Activated CD8-positive, alpha-beta memory T cell treated with anti-CD3 and anti-CD28 coated beads, Interleukin-2, amount 50 U/mL, for 4 hours (primary cell): ENCODE measurements at places on chromosomes 16 and 17.

- DNase-seq, result no peak
Measured at GRCh38 chr17:42310787-42311215, 22.5 kb downstream of the STAT5A start.

DNA sequence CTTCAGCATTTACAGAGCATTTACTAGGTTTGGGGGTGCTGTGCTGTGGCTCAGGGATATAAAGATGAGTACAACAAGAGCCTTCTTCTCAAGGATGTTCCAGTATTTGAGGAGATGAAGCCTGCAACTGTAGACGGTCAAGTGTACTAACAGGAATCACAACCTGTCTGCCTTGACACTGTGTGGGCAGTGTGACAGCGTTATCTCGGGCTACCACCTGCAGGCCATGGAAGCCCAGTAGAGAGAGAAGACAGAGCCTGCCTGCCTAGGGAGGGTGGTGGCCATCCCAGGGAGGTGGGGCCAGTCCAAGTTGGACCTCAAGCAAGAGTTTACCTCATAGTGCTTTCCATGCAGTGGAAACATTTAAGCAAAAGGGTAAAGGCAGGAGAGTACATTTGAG is 215.1 kb upstream of the ASIC2 start:
- DNase-seq, result no peak

GRCh38 chr17:4536742-4537411 is 18.3 kb downstream of the MYBBP1A start:
- no peak for DNase-seq

DNA sequence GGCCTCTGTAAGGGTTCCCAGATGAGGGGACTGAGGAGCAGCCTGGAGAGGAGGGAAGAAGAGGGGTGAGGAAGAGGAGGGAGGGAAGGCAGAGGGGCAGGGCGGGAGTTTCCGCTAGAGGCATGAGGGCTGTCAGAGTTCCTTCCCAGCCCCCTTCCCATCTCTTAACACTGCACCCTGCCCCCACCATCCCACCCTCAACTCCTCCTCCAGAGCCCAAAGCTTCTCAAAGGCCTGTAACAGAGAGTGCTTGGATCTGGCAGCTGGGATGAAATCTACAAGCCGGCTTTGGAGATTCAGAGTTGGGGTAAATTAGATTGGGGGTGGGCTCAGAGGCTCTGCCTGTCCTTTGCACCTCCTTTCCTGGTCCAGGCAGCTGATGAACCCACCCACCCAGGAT is 57.3 kb upstream of the DLX4 start:
- no peak for DNase-seq

DNA sequence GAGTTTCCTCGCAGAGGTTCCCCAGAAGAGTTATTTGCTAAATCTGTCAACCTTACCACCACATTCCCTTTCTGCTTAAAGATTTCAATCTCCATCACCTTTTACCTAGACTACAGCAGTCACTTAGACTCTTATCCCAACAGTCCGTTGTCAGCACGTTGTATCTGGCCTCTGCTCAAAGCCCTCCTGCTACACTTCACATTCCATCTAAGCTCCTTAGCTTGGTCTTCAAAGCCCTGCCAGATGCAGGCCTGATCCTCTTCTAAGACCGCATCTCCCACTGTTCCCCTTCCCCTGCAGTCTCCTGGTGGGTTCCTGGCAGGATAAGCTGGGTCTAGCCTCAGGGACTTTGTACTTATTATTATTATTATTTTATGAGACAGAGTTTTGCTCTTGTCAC is 10.3 kb upstream of the SRCAP start:
- no peak for DNase-seq

DNA sequence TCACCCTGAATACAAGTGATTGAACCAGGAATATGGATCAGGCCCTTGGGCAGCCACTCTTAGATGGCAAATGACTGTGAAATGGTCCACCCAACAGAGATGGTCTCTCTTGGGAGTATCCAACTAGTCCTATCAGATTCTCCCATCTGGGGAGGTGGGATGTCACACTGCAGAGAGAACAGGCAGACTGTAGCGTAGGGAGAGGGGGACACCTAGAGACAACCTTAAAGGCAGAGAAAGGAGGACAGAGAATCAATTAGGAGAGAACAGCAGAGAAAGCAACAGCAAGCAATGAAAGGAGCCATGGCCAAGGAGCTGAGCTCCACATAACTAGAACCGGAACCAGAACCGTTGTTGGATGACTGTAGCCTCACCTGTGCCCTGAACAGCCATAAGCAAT is 37.2 kb downstream of the IQCK start:
- DNase-seq, result no peak

DNA sequence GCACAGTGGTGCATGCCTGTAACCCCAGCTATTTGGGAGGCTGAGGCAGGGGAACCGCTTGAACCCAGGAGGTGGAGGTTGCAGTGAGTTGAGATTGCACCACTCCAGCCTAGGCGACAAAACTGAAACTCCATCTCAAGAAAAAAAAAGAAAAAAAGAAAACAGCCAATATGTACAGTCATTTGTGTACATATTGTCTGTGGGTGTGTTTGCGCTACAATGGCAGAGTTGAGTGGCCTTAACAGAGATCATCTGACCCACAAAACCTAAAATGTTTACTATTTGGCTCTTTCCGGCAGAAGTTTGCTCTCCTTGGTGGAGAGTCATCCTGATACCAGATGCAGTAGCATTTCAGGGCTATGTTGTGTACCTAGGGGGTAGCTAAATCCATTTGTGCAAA is 57.9 kb downstream of the ARSG start:
- no peak for DNase-seq

DNA sequence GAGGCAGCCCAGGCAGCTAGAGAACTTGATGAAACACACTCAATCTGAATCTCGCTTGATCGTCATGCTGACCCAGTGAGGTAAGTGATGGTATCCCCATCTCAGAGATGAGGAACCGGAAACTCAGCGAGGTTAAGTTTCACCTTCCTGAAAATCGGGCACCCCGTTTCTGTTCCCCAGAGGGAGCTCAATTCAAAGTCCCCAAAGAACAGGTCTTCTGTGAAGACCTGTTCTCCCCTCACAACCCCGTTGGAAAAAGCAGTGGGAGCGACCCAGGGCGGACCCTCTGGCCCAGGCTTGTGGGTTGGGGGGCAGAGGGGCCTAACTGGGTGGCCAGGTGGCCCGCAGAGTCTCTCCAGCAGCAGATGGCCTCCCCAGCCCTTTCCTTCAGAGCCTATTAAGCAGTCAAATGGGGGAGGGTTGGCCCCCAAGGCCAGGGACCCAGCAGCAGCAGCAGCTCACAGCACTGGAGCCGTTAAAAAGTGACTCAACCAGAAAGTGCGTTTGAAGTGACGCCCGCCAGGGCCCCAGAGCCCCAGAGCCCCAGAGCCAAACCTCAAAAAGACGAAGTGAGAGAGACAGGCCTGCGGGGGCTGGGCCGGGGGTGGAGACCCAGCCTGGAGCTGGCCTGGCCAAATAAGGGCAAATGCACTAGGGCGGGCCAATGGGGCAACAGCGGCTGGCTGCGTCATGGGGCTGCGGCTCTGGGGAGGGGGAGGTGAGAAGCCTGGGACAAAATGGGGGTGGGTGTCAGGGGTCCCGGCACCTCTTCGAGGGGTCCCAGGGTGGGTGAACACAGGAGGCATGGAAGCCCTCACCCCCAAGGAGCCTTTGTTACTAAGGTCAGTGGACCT is 9.2 kb upstream of the TSPOAP1 start:
- DNase-seq, result peak; percentile 91

- DNase-seq, result peak; percentile 8
Measured at GRCh38 chr17:82931699-82932517, 92.1 kb upstream of the ZNF750 start.

DNA sequence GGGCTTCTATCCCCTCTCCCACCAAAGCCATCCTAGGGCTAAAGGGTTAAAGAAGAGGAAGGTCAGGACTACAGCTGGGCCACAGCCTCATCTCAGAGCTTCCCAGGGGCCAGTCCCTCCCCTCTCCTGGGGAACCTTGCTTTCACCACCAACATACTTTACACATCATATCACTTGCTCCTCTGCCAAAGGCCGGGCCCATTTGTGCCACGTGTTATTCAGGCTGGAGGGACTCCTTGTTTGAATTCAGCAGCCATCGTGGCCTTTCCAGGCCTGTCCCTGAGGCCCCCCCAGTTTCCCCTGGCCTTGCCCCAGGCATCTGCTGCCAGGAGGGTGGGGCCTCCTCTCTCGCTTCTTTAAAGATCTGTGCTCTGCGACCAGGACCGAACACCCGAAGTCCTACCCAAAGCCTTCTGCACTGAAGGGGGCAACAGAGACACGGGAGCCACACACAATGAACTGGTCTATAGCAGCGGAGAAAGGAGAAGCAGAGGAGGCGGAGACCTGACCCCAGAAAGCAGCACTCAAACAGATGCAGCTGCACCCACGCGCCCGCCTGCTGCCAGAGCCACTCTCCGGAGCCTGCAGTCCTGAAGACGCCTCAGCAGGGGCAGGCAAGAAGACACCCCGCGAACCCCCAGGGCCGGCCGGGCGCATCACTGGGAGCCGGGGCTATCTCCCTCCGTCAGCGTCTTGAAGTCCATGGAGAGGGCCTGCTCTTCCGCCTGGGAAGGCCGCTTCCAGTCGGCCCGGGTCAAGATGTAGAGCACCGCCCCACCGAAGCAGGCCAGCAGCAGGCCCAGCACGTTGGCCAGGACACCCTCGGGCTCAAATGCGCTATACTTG is 12.1 kb downstream of the CYB561 start:
- DNase-seq, result no peak

- DNase-seq, result no peak
Measured at GRCh38 chr16:72120026-72120425, 26.4 kb downstream of the DHX38 start.

GRCh38 chr16:14338236-14338635 is 267.1 kb downstream of the MRTFB start:
- DNase-seq, result no peak

DNA sequence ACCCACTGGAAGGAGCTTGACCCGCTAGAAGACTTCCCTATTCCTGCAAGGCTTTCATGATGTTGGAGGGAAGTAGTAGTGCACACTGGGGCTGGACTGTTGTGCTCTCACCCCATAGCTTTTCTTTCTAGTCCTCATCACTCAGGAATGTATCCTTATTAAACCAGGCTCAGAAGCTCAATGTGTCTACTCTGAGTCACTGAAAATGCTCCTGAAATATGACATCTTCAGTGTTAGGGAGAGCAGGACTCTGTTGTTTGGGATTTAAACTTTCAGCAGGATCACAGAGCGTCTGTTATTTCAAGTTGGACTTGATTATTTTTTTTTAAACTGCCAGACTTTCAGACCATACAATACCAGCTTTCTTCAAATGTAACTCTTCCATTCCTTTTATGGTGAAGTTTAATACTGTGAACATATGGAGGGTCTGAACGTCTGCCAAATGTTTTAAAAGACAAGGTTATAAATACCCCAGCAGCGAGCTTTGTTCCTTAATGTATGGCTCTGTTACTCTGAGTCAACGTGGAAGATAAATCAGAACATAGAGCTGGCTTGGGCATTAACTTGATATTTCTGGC is 257.5 kb downstream of the CDH11 start:
- DNase-seq, result no peak

- DNase-seq, result no peak
Measured at GRCh38 chr17:11251561-11252107, 10.6 kb downstream of the SHISA6 start.

- DNase-seq, result peak; percentile 43
Measured at GRCh38 chr16:89314357-89314756, 96.9 kb downstream of the ZNF778 start.

DNA sequence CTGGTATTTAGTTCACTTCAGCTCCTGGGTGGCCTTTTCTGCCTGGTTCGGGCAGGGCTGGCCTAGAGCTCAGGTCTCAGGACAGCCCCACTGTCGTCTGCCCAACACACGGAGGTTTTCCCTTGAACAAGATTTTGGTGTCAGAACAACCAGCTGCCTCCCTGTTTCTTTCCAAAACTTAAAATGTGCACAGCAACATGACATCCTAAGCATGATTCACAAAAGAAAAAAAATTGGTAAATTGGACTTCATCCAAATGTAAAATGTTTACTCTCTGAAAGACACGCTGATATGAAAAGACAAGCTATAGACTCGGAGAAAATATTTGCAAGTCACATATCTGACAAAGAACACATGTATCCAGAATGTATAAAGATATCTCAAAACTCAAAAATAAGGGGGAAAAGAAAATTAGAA is 197.8 kb upstream of the CHMP6 start:
- DNase-seq, result no peak

- no peak for DNase-seq
Measured at GRCh38 chr17:40459636-40460603, 16.7 kb downstream of the IGFBP4 start.

DNA sequence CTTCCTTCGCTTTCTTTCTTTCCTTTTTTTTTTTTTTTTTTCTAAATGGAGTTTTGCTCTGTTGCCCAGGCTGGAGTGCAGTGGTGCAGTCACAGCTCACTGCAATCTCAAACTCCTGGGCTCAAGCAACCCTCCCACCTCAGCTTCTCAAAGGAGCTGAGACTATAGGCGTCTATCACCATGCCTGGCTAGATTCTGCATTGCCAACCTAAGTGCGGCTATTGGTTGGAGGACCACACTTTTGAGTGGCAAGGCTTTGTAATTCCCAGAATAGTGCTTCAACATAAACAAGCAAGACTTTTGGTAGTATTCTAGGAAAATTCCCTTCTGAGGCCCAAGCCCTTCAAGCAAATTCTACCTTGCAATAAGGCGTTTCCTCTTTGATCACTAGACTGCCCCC is 107.8 kb downstream of the YPEL2 start:
- no peak for DNase-seq

DNA sequence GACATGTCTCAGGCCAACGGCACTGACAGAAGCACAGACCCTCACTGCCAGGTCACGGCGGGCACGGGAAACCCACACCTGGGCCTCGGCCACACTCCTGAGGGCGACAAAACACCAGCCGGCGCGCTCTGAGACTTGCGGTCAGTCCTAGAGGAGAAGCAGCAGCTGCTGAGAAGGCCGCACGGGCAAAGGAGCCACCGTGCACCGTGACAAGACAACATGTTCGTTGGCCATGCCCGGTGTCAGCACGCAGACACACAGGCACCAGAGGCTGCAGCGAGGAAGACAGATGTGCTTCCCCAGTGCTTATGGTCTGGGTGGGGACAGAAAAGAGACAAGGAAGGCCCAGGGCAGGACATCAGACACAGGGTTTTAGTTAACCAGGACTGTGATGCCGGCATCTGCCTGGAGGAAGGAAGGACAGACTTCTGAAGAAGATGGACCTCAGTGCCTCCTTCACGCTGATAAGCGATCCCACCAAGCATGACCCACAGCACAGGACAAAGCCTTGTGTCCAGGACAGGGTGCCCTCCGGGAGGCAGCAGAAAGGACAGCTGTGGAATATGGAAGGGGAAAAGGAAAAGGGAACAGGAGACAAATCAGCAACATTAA is 84.0 kb downstream of the ANKRD11 start:
- no peak for DNase-seq

- DNase-seq, result no peak
Measured at GRCh38 chr17:62825182-62825581, 17.1 kb upstream of the MARCHF10 start.

DNA sequence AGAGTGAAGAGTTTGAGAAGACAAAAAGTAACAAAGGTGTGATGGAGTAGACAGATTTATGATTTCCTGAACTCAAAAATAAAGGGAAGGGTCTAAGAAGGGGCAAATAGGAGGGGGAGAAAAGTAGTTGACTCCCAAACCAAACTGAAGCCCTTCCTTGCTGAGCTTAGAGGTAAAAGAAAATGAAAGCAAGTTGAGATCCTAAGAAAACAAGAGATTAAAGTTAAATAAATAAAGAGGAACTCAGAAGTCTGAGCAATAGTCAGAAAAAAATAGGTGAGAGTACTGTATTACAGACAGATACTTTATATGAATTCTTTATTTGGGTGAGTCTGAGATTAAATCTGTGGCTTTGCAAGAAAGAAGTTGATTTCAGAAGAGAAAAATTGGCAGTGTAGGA is 3.3 kb upstream of the PSMD12 start:
- DNase-seq, result no peak
